ENCODE measurements at places on chromosomes 6 and 20. TPM values are rescaled to one million over a fixed set of nuclear protein-coding genes. Genes with fewer than 3 reads are reported as not detected.
A peak's percentile ranks its signal among the peaks of the same experiment; 100 is the strongest.

Gene JAG1
- total RNA-seq, result 40.4 TPM

Gene GGTLC1
- total RNA-seq, result not detected

- peak; percentile 88 for DNase-seq
These were observed 9.2 kb downstream of the TP53INP2 start for GRCh38 chr20:34713194-34713943.

DNA sequence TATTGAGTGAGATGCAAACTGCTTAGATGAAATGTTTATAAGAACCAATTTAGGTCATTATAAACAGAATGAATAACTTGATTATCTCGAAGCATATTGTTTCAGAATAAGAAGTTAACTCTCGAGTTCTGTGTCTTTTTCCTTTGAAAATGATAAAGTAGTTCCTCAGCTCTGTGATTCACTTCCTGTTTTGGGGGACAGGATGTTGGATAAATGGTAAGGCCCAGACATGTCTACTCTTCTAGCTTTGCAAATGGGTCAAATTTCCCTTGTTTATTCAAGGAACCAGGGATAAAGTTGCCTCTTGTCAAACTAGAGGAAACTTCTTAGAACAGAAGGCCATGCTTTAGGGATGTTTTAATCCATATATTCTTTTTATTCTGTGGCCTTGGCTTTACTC, 246.9 kb downstream of the SOX4 start:
- DNase-seq, result no peak

Gene NRSN1
- total RNA-seq, result not detected

Gene LRRC1
- 16.4 TPM for total RNA-seq

GRCh38 chr6:142300758-142301650, 803 bp upstream of the ADGRG6 start:
- DNase-seq, result peak; percentile 38

Gene LAMA4
- total RNA-seq, result 1.8 TPM

DNA sequence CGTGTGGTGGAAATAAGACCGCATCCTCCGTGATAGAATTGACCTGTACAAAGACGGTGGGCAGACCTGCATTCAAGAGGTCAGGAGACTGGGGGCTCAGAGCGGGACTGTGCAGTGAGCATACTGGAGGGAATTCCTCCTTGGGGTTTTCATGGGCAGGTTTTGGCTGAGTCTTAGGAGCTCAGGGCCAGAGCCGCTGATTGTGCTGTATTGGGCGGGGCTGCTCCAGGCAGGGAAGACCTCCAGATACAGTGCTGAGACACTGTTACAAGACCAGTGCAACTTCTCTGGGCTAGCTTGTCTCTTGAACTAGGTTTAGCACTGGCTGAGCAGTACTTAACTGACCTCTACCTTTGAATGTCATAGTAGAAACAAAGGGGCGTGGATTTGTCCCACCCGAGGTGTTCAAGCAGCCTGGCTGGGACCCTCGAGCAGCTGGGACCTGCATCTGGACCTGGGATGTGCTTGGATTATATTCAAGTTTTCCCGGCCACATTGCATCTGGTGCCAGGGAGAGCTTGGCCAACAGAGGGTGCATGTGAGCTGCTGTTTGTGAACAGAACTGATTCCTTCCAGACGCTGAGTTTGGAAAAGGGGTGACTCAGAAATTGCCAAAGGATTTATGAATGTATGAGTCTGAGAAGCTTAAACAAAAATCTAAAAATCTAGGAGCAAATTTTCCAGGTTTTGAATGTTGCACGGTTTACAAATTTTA, 33.4 kb upstream of the SLC22A1 start:
- peak; percentile 67 for DNase-seq
